ENCODE measurements at places on chromosomes 4 and X.

DNA sequence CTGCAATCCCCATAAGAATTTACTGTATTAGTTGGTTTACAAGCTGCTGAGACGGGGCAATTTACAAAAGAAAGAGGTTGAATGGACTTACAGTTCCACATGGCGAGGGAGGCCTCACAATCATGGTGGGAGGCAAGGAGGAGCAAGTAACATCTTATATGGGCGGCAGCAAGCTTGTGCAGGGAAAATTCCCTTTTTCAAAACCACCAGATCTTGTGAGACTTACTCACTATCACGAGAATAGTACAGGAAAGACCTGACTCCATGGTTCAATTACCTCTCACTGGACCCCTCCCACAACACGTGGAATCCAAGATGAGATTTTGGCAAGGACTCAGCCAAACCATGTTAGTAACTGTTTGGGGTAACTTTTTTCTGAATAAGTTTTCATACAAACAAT, 1.8 kb upstream of the SPATA18 start:
- DNase-seq = no peak

GRCh38 chr4:147480891-147481576, at the start of gene EDNRA:
TSS of gene EDNRA (plus strand) at chr4:147481097. CDS start at chr4:147485682, 4,585 bp downstream.
- DNase-seq = no peak

DNA sequence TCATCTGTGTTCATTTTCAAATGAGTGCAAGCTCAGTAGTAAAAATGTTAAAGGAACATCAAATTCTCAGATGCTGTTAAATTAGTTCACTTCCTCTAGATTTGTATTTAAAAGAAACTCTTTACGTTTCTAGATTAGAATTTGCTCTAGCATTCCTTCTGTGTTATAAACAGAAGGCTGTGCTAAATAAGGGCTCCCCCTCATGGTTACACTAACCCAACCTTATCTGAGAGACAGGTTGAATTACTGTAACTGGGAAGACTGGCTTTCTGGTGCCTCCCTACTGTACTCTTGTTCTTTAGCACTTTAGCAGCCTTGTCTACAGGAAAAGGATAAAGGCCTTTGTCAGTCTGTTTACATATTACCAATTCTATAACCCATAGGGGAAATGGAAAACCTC, 56.8 kb downstream of the RXFP1 start:
- DNase-seq = no peak

DNA sequence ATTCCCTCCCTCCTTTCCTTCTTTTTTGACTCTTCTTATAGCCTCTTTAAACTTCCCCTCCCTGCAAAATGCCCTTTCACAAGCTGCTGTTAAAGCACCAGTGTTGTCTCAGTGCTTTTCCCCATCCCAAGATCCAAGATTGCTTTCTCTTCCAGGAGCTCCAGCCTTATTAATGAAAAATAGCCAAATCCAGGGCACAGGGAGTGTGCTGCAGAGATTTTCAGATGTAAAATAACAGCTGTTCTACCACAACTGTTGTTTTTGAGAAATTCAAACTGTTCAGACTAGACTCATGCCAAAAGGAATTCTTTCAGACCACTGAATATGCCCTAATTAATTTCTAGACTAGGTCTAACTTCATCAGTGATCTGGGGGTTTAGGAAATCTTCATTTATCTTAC, 47.0 kb upstream of the GPC3 start:
- no peak for DNase-seq

- no peak for DNase-seq
Observed at GRCh38 chr4:188485906-188486305, 346.7 kb downstream of the TRIML1 start.

DNA sequence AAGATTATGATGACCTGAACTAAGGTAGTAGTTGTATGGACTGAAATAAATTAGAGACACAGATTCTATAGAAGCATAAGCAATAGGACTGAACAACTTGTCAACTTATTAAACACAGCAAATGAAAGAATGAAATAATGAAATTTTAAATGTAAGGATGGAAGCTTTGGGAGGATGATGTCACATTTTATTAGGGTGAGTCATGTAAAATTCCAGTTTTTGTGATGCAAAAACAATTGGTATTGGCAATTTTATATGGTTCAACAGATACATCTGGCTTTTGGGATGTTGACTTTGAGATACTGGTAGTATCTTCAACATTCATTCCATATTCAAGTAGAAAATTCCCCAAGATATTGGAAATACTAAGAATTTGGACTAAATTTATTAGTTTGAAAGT, 72.7 kb upstream of the IL15 start:
- no peak for DNase-seq

- DNase-seq = no peak
Observed at GRCh38 chr4:95510145-95510544, 38.6 kb downstream of the UNC5C start.

- DNase-seq = no peak
Observed at GRCh38 chr4:184962125-184962638, 56.1 kb upstream of the HELT start.

GRCh38 chr4:1091561-1091995, 21.8 kb downstream of the RNF212 start:
- no peak for DNase-seq

GRCh38 chr4:62015043-62015739, 815.1 kb downstream of the ADGRL3 start:
- DNase-seq = no peak

GRCh38 chr4:78121338-78121904, 64.3 kb downstream of the FRAS1 start:
- no peak for DNase-seq

DNA sequence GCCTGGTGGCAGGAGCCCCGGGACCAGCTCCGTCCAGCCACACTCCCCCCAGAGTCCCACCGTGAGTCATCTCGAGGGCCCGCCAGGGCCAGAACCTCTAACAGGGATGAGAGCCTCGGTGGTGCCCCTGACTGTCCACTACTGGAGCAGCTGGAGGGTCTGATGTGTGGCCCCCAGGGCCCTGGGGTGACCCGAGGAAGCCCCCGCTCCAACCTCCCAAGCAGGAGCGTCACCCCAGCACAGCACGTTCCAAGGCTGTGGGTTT, 135.9 kb upstream of the NKX1-1 start:
- no peak for DNase-seq

DNA sequence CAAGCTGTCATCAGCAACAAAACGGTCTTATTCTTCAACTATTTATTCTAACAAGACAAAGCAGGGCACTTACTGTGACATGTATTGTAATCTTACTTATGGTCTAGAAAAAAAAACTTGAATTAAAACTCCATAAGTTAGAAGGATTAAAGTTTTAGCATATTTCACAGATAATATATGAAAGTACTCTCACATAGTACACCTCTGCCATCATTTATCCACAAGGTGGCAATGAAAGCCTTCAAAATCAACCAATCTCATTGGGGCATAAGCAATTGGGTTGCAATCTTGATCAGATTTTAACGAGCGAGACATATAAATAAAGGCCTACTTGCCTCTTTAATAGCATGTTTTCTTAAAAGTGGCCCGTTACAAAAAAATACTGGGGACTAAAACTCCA, 1382.9 kb downstream of the FAM133A start:
- DNase-seq = no peak

DNA sequence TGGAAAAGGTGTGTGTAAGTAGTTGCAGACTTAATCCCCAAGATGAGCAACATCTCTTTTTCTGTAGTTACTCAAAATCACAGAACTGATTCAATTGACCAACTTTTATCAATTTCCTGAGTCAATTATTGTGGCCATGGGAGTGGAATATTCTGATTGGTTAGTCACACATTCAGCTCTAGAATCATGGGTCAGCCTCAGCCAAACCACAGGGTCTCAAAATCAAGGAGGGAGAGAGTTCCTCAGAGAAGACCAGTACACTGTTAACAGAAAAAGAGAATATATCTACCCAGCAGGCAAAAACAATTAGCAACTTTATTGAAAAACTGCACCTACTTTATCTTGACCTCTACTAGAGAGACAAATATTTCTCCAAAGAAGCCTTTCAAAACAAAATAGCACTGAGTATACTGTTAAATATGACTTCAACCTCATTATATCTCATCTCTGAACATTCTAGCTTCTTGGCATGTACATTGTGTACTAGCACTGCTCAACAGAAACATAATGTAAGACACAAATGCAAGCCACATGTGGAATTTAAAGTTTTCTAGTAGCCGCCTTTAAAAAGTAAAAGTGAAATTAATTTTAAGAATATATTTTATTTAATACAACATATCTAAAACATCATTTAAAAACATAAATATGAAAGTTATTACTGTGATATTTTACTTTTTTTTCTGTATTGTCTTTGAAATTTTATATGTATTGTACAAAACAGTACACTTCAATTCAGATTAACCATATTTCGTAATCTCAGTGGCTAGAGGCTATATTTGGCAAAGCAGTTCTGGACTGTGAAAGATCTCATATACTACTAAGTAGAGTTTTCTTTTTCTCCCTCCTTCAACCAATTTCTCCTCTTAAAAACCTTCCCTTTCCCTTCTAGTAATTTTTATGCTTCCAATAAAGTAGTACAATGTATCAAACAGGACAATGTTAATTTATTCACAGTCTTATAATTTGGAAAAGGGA, 11.8 kb upstream of the LCORL start:
- DNase-seq = no peak

DNA sequence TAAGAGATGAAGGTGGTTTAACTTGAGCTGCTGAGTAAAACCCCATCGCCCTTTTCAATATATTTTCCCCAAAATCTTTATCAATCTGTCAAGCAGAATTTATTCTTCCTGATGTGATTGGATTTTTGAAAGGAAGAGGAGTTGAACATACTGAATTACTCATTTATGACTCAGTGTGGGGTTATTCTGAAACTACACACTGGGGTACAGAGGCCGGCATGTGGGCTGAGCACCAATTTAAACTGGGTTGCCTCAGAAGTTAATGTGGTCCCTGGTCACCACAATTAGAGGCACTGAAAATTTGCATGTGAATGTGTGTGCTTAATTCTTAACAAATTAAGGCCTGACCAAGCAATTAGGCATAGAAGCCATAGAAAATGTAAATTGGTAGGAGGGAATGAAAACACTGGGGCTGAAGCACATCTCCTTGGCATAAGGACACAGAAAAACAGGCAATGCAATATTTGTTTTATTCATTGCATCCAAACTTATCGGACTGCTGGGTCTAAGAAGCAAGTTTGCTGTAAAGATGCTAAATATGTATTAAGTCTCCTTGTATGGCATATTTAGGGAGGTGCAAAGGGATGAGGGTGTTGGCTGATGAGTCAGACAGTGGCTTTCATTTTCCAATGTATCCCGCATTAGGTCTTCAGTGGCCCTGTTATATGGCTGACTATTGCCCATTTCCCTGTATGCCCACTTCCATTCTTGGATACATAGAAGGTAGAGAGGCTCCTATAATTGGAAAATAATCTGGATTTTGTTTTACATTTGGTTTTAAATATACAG, 170.9 kb downstream of the IL15 start:
- DNase-seq = no peak

GRCh38 chrX:132467026-132467425, 21.8 kb downstream of the MBNL3 start:
- DNase-seq = no peak

- no peak for DNase-seq
Observed at GRCh38 chr4:99352602-99353537, at the start of gene ADH1C. TSS of gene ADH1C (minus strand) at chr4:99352746. CDS start at chr4:99352675, 71 bp downstream.

GRCh38 chr4:182370491-182370890, 127.3 kb downstream of the TENM3 start:
- DNase-seq = no peak

DNA sequence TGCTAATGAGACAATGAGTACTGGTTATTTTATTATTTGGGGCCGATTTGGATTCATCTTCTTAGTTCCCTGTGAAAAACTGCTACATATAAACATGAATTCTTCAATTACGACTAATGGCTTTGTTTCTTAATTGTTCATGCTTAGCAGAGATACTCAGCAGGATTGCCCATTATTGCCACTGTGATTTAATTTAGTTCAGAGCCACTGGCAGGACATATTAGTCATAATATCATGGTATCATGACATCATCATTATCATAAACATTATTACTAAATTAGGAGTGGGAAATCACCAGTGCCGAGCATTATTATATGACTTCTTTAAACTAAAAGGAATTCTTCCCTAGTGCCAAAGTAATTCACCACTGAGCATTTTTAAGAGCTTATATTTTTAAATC, 201.4 kb downstream of the SPOCK3 start:
- DNase-seq = no peak

- no peak for DNase-seq
Observed at GRCh38 chr4:88382621-88383020, 4.0 kb downstream of the HERC6 start.

- DNase-seq = no peak
Observed at GRCh38 chr4:77012726-77013125, 63.1 kb downstream of the CCNI start.

- DNase-seq = no peak
Observed at GRCh38 chrX:129523079-129523911, at the start of gene SMARCA1. TSS of gene SMARCA1 (minus strand) at chrX:129523490. CDS start at chrX:129523370, 120 bp downstream.

Measured in brain pericyte (primary cell).